ENCODE measurements at places on chromosomes 6 and 20.

DNA sequence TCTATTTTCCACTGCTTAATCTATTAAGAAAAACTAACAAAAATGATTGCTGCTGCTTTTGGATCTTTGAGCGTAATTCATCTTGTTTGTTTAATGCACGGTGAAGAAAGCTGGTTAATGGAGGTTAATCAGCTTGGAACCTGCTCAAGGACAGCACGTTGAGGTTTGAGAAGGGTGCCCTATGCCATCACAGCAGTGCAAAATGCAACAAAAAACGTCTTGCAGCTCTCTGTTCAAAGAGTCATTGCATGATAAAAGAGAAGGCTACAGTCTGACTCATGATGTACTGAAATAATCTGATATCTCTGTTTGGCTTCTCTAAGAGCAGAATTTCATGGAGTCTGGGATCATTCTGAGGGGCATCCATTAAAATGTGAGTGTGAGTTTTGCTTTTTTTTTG, 80.6 kb upstream of the PREP start:
- peak; percentile 17 for DNase-seq

- no peak for DNase-seq
Measured at GRCh38 chr6:49888742-49889431, 22.6 kb upstream of the CRISP1 start.

DNA sequence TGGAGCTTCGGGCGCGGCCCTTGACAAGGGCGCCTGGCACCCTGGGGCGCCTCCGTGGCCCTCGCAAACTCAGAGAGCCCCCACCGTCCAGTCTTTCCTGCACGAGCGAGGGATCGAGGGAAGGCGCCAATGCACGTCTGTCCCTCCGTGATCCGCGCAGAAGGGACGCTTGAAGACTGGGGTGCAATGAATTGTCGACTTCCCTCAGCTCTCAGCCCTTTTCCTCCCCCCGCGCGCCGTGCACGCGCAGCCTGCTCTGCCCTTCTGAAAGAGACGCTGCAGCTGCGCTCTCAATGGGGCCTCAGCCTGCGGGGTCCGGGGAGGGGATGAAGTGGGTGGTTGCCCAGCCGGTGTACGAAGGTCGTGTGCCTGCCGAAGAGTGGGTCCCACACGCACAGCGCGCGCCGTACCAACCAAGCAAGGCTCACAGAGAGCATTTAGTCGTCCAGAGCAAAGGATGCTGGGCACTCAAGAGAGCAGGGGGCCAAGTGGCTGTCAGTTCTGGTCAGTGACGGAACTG, 5.5 kb upstream of the SOX4 start:
- DNase-seq, result peak; percentile 27

- DNase-seq, result no peak
Measured at GRCh38 chr20:1382670-1383069, 10.2 kb downstream of the FKBP1A start.

- DNase-seq, result no peak
Measured at GRCh38 chr20:34541264-34541901, 17.1 kb upstream of the MAP1LC3A start.

DNA sequence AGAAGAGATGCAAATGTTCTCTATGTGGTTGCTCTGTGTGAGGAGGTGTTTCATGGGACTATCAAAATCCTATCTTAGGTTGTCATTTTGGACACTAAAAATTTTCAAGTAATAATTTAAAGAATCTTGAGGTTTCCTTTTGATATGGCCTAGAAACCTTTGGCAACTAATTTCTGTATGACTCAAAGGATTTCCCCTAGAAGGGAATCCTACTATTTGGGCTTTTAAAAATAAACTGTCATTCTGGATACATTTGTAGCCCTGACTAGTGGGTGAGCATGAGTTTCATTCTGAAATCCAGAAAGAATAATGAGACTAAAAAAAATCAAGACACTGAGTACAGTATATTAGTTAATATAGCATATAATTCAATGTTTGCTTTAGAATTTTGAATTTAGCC, 25.5 kb upstream of the RAB23 start:
- DNase-seq, result no peak

- no peak for DNase-seq
Measured at GRCh38 chr6:15268137-15268908, 22.5 kb downstream of the JARID2 start.

DNA sequence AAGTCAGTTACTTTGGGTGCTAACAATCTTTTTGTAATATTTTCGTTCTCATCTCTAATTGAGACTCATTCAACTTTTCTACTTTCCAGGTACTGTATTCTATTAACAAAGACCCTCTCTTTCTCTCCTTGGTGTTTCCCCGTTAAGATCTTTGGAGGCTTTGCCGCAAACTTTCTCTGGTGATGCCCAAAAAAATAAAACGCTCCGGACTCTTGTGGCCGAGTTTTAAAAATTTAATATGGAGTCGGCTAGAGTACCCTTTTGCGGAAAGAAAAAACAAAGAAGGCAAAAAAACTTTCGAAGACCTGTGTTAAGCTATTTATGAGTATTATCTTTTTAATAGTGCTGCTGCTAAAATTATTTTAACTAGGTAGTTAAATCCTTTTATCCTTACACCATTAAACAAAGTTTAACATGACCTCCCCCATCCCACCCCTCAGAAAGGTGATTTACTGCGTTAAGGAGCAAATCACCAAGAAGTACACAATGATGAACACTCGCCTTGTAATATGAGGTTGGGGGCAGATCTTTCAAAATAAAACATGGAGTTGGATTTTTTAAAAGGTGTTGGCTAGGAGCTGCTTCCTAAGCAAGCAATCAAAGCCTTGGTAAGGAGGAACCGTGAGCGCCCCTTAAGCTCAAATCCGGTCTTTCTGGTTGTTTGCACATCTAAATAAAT, 10.0 kb downstream of the SIM1 start:
- DNase-seq, result no peak

DNA sequence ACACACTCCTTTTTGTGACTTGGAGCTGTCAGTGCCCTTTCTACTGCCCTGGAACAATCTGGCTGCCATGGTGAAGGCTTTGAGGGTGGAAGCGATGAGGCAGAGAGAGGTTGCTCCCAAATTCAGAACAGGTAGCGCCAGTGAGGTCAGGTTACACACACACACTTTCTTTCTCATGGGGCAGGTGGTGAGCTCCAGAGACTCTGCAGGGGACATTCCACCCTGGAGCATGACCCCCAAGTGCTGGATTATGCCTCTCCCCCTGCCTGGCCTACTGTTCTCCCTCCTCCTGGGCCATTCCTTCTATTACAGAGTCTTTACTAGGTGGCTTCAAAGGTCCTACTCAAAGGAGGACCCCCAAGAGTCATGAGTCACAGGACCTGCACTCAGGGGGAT, 98.0 kb downstream of the EYA2 start:
- no peak for DNase-seq

- DNase-seq, result no peak
Measured at GRCh38 chr6:163319609-163320366, 94.7 kb upstream of the QKI start.

DNA sequence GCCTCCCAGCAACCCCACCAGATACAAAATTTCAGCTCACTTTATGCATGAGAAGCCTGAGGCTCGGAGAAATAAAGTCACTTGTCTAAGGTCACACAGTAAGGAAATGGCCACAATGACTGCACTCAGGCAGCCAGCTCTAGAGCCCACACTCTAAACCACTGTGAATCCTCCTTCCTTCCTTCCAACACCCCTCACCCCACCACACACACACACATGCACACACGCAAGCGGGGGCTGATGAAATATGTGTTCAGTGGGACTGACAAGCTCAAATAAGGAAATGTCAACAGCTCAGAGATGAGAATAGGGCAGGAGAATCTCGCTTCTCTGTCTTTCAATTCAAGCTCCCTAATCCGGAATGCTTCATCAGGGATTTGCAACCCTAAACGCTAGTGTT, 6.0 kb upstream of the BPIFA1 start:
- DNase-seq, result peak; percentile 11

GRCh38 chr6:145025488-145025887, 709.8 kb downstream of the EPM2A start:
- DNase-seq, result no peak

DNA sequence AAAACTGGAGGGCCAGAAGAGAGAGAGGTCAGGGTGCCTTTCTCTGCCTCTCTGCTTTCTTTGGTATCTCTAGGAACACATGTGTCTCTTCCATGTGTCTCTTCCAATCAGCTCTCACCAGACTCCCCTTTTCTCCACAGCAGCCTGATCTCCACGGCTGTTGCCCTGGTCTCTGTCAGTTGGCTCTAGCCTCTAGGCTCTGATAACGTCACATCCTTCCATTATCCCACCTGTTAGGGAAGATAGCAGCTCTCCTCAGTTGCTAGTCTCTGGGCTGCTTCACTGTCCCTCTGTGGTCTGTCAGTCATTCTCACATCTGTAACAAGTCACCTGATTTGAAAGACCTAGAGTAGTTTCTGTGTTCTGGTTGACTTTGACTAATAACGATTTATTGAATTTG, 80.2 kb downstream of the PLCB4 start:
- DNase-seq, result no peak

- DNase-seq, result no peak
Measured at GRCh38 chr20:3146732-3147341, 12.8 kb downstream of the FASTKD5 start.

DNA sequence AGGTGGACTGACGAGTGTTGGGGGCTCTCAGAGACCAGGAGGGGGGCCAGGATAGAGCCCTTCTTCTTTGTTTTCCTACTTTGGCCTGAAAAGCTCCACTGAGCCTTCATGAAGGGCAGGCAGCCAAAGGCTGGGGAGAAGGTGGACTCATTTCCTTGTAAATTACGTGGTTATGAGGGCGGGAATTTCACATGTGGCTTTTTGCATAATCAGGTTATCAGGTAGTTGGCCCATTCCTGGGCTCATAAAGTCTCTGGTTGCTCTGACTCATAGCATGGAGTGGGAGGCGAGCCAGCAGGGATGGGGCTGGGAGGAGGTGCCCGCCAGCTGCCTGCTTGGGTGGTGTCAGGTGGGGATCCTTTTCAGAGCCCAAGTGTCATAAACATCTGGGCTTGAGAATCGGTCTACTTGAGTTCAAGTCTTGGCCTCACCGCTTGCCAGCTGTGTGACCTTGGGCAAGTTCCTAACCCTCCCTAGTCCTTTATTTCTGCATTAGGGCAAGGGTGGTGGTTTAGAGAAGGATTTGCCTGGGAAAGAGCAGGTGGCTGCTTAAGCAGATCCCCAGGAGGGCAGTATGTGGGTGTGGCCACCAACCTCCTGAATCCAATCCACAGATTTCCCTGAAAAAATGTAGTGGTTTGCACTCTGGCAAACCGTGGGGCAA, 26.5 kb upstream of the RNF24 start:
- no peak for DNase-seq

DNA sequence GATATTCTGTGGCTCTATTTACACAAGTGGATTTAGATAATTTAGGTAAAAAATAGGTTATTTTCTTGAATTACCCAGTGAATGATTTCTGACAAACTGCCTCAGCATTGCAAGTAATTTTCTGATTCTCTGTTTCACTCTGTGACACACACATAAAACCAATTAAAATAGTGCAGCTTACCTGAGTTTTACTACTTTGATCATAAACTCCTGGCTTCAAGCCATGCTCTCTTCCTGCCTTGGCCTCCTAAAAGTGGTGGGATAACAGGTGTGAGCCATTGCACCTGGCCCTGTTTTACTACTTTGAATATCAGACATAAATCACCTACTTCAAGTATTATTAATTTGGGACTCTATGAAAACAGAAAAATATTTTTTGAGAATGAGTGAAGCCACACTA, 462.9 kb downstream of the ADGRB3 start:
- DNase-seq, result no peak

DNA sequence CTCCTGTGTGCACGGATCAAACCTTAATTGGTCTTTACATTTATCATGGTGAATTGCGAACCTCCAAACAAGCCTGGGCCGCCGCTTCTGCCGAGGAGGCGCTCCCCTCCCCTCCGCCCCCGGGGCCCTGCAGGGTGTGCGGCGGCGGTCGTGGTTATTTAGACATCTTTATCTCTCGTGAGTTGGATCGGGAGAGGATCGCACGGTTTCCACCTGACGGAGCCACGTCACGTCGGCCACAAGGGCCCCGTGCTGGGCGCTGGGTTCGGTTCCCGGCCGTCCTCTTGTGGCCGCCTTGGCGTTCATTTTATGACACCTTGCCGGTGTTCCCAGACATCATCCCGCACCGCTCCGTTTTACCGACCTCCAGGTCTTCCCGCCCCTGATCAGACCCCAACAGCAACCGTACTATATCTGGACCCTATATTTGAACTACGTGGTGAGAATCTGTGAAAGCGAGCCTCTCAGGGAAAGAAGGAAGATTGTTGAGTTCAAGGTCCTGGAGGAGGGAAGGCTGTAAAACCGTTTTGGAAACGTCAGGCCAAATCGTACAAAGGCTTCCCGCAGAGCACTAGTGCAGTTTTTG, 1.3 kb upstream of the CNR1 start:
- DNase-seq, result no peak

GRCh38 chr20:24011282-24011681, 22.7 kb upstream of the GGTLC1 start:
- DNase-seq, result no peak

DNA sequence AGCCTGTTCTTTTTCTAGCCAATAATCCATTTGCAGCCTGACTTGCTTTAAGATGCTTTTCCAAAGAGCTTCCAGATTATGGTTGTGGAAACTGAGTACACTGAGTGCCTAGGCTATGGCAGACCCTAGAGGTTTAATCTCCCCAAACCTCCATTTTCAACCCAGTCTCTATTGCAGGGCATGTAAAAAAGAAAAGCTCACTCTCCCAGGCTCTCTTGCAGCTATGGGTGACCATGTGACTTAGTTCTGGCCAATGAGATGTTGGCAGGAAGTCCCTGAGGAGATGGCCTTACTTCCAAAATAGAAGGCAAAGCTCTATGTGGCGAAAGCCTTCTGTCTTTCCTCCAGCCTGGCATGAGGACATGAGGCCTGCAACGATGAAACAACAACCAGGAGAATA, 3.8 kb downstream of the PDRG1 start:
- no peak for DNase-seq

- no peak for DNase-seq
Measured at GRCh38 chr6:127950566-127951145, 49.8 kb upstream of the THEMIS start.

DNA sequence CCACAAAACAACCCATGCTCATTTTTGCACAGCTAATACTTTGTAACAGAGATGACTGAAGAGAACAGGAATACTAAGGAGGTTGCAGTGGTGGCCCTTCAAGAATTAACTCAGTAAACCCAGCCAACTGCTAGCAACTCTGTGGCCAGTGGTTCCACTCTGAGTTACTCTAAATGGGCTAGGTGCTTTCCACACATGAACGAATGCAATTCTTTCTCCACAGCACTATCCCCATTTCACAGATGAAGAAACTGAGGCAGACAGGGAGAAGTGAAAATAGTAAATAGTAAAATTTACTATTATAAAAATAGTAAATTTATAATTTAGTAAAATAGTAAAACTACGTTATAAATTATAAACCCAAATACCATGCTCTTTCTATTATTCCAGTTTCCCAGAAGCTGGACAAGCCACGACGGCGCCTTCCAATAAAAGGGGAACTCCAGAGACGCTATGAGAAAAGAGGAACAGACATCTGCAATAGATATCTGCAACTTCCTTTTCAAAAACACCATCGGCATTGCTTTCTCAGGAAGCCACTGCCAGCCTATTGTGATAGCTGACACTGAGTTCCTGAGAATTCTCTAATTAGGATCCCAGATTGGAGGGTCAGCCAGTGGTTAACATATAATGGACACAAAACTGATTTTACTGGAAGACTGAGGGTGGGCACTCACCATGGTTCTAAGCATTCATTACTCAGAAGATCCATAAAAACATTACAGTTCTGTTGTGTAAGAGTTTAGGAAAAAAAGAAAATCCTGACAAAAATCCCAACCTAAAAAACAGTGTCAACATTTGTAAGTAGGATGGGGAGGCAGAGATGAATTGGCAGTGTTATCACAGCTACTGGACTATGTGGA, 16.2 kb downstream of the FKBP1A start:
- no peak for DNase-seq

Measured in CD8-positive, alpha-beta T cell (primary cell).